Choroid plexus epithelial cell (primary cell): ENCODE measurements at places on chromosomes 6 and 20.
A peak's percentile ranks its signal among the peaks of the same experiment; 100 is the strongest.

DNA sequence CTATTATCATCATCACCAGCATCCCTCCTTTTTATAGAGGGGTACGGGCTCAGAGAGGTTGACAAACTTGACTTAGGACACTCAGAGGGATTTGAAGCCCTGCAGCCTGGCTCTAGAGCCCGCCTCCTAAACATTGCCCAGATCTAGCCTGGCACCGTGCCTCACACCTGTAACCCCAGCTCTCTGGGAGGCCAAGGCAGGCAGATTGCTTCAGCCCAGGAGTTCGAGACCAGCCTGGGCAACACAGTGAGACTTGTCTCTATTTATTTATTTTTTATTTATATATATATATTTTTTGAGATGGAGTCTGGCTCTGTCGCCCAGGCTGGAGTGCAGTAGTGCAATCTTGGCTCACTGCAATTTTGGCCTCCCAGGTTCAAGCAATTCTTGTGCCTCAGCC lies 6.3 kb upstream of the CSE1L start:
- DNase-seq = no peak

GRCh38 chr6:168345266-168345665 lies 25.7 kb upstream of the DACT2 start:
- no peak for DNase-seq

- no peak for DNase-seq
Measured at GRCh38 chr20:57094252-57094891, 172.1 kb downstream of the BMP7 start.

- peak; percentile 63 for DNase-seq
Measured at GRCh38 chr6:108897371-108897770, 49.1 kb downstream of the ARMC2 start.

DNA sequence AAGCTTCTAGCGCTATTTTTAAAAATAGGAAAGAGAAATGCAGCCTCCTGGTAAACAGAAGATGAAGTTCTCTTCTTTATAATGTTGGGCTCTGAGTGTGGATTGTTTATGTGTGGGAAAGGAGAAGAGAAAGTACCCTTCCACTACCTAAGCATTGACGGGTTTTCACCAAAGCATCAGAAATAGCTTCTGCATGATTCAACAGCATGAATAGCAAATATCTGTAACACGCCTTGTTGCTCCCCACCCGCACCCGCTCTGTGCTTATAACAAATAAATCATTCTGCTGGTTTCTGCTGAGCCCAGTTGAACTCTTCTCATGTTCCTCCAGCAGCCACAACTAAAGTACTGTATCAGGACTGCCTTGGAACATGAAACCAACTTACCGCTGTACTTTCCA lies 20.7 kb downstream of the TXLNB start:
- DNase-seq = peak; percentile 52

- DNase-seq = no peak
Measured at GRCh38 chr6:127403636-127404035, 55.6 kb downstream of the KIAA0408 start.

DNA sequence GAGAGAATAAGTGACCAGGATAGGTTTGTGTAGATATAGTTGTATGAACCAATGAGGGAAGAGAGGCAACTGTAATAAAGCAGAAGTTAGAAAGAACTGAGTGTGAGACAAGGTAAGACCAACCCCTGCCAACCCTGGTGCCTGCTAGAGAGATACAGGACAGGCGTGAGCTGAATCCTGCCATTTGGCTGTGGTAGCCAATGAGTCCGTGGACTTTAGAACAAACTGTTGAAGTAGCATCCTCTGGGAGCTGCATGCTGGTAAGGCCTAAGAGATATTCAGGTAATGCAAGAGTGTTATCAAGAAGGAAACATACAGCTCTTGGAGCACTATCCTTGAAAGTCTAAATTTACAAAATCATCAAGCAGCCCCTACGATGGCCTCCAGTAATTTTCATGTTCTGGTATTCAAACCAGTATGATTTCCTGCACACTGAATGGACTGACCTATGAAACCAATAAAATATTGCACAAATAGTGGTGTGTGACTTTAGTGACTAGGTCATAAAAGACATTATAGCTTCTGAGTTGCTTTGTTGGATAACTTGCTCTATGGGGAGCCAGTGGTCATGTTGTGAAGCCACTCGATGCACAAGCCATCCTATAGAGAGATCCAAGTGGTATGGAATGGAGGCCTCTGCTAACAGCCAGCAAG lies 24.0 kb downstream of the BTBD3 start:
- no peak for DNase-seq

DNA sequence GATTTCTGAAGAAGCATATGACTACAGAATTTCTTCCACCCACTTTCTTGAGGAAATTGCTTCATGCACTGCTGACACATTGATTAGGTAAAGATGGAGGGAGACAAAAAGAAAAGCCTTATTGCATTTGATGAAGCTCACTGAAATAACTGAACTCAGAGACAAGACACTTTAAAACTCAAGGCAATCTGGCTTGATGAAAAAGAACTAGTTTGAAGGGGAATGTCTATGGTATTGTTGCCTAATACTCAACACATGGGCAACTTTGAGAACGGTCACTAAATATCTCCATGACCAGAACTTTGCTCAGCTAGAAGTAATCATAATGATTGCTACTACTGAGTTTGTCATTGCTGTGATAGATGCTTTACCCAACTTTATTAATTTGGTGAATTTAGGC lies 38.1 kb downstream of the HTR1B start:
- DNase-seq = peak; percentile 19

DNA sequence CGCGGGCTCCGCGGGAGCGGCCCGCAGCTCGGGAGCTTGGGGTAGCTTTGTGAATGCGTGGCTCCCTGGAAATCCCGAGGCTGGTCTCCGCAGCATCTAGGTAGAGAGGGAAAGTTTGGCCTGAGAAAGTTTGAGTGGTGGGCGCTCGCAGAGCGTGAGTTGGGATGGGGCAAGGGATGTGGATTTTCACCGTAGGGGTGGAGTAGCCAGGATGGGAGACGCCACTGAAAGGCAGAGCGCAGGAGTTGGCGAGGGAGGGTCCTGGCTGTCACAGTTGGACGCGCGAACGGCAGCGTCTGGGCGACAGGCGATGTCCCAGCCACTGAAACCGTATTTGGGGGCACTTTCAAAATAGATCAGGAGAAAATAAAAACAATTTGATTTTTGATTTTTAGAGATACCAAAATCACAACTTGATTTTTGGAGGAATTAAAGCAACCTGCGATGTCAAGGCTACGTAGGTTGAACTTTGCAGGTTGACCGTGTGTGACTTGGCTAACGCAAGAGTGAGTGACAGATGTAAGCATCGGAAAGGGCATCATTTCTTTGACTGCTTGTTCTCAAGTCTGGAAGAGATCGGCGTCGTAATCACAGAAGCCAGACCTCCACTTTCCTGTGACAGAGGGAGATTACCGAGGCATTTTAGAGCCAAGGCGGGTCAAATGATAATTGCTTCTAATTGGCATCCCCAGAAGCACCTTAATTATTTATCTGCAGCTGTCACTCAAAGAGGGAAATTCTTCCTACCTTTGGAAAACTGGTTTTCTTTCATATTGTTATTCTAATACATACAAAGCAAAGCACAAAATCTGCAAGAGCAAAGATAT lies 646 bp downstream of the HEY2 start:
- DNase-seq = no peak

DNA sequence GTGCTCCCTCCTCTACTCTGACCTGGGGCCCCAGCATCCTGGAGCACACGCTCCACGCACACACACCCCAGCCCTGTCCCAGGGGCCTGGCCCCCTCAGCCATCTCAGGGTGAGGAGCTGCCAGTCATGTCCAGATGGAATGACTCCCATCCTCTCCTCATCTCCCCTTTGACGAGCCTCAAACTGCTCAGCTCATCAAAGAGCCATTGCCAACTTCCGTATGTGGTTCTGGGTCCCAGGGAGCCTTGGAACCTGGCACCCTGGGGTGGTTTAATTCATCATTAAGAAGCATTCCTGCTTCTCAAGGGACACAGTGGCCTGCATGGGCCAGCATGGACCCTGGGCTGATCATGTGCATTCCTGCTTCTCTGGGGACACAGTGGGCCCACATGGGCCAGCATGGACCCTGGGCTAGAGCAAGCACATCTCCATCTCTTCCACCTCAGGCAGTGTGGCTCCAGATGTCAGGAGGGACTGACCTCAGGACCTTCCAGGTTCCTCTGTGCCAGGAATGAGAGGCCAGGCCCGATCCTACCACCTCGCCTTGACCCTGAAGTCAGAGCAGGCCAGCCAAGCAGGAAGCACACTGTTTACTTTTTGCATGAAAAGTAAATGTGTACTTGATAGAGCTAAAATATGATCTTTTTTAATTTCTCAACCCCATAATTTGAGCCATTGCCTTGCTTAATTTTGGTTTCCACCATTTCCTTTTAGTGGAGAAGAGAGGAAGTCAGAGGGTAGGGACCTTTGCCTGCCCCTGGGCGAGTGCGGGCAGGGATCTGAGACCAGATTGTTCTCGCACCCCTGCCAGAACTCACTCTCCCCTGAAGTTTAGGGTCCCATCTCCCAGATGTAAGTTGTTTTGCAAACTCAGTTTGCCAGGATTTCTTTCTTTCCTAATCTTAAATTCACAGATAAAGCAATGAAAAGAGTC lies 26.1 kb downstream of the SPATA2 start:
- DNase-seq = no peak

- DNase-seq = no peak
Measured at GRCh38 chr6:56406276-56407269, 159.2 kb upstream of the COL21A1 start.

- no peak for DNase-seq
Measured at GRCh38 chr6:124964764-124965105, 2.5 kb downstream of the RNF217 start.

- no peak for DNase-seq
Measured at GRCh38 chr20:14413835-14414234, 76.4 kb upstream of the FLRT3 start.

GRCh38 chr6:126094411-126094810 lies 108.1 kb downstream of the TRMT11 start:
- no peak for DNase-seq

DNA sequence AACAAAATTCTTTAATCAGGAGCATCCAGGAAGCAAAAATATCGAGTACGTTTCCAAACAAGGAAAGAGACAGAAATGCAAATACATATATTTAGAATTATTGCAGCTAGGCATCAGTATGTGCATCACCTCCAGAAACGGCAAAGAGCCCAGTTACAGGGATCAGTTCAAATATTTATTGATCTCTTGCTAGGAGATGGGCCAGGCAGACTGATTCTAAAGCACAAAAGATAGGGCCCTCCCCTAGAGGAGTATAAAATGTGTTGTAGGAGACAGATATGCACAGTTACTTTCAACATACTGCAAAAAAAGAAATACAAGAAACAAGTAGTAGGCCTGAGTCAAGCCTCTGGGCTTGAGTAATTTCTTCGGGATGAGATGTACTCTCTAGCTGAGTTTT lies 80.7 kb upstream of the NHSL1 start:
- DNase-seq = no peak
